ENCODE measurements at places on chromosomes 16 and 17. TPM values are rescaled to one million over a fixed set of nuclear protein-coding genes. Genes with fewer than 3 reads are reported as not detected.

SCRN2 gene
- total RNA-seq: 30.9 TPM

- H3K36me3 ChIP-seq: no peaks in the 10 kb centered on the region
- no peak for DNase-seq
- H3K27ac ChIP-seq: no peak overlapping the region
- H3K4me3 ChIP-seq: no peak overlapping the region
- no peaks in the 10 kb centered on the region for H3K27me3 ChIP-seq
Measured at GRCh38 chr17:35981908-35982330, 622 bp upstream of the CCL16 start.

DNA sequence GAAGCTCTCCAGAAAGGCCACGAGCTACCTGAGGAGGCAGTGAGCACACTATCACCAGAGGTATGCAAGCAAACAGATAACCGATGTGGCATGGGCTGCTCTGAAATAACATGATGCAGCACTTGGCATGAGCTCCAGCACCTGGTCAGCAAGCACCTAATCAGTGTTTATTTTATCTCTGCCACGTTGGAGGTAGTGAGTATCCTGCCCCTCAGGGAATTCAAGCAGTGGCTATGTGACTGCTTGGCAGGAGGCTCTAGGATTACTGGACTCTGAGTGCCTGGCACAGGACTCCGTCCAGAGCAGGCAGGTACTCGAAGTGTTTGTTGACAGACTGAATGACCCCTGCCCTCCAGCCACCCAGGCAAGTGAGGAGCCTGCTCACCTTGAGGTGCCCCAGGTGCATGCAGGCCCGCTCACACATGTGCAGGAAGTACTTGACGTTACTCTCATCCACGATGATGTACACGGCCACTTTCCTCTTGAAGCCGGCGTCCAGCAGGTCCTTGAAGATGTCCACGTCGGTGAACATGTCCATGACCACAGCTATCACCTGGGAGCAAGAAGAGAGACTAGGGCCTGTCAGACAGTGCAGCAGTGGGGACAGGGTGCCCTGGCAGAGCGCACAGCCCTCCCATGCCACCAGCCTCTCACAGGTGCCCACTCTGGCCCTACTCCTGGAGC is 16.6 kb downstream of the FAM83G start:
- H3K4me3 ChIP-seq: no peak overlapping the region
- H3K36me3 ChIP-seq: peaks cover 2% of the 10 kb centered on the region
- H3K27ac ChIP-seq: no peak overlapping the region
- DNase-seq: peak; percentile 72

TSPOAP1 gene
- total RNA-seq: 20.2 TPM

SDK2 gene
- total RNA-seq: 1.4 TPM

GRCh38 chr17:45851464-45851863 is 6.8 kb downstream of the SPPL2C start:
- H3K27ac ChIP-seq: no peak overlapping the region
- DNase-seq: no peak
- H3K4me1 ChIP-seq: no peaks in the 10 kb centered on the region
- no peak overlapping the region for H3K4me3 ChIP-seq
- H3K36me3 ChIP-seq: no peaks in the 10 kb centered on the region

DNA sequence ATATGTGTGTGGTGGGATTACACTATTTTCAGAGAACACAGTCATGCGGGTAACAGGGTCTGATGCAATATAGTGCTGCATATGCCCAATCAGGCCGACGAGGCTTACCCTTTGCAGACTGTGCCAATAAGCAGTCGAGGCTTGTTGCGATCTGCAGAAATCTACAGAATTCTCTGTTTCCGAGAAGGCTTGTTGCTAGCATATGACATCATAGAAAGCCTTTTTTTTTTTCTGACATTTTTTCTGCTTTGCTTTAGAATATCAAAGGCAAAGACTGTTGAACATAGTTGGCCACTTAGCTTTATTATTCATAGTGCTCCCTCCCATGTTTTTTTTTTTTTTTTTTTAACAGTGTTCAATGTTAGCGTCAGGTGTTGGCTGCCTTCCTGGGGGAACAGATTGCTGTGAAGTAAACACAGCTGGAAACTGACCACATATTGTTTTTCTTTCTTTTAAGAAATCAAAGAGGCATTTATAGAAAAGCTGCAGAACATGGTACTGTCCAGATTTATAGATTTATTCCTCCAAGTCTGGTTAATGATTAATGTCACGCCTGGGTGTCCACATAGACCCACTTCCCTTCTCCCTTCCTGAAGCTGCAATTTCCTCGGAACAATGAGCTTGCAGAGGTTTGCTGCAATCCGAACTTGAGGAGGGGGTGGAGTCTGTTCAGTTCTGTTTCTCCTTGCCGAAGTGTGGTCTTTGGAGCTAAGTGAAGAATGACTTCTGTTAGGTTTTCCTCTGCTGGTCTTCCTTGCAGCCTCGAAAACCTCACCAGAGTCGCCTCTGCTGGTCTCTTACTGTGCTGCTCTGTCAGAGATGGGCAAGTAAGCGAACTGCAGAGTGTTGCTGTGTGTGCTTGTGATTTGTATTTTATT is 87.3 kb downstream of the MAP2K6 start:
- peak overlapping the region; percentile 27 for H3K27ac ChIP-seq
- H3K36me3 ChIP-seq: no peaks in the 10 kb centered on the region
- no peak for DNase-seq
- peaks cover 20% of the 10 kb centered on the region for H3K4me1 ChIP-seq
- no peaks in the 10 kb centered on the region for H3K27me3 ChIP-seq
- peak overlapping the region; percentile 6 for H3K4me3 ChIP-seq

SLC6A2 gene
- total RNA-seq: not detected

PLA2G10 gene
- total RNA-seq: 7.1 TPM

DNA sequence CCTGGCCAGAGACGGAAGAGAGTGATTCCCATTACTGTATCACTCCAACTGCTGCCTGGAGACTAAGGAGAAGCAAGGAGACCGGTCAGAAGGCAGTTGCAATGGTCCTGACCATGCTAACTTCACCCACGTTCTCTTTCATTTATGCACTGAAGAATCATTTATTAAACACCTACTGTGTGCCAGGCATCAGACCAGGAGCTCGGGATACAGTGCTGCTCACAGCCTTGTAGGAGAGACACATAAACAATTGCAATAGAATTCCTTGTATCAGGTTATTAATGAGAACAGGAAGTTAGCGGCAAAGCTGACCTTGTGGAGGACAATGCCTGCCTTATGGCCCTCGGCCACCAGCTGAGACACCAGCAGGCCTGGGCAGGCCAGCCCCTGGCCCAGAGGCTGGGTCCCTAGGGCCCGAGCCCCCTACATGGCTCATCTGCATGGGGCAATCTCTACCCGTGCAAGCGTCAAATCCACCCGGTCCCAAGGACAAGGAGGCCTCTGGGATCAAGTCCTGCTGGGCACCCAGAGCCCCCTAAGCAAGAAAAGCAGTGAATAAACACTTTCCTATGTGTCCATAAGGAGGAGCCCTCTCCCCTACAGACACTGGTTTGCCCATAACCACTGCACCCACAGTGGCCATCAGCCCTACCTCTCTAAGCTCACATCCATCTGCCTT is 8.6 kb upstream of the ENPP7 start:
- H3K36me3 ChIP-seq: no peaks in the 10 kb centered on the region
- no peak overlapping the region for H3K27ac ChIP-seq
- H3K4me3 ChIP-seq: no peak overlapping the region
- no peaks in the 10 kb centered on the region for H3K27me3 ChIP-seq
- no peaks in the 10 kb centered on the region for H3K4me1 ChIP-seq

DNA sequence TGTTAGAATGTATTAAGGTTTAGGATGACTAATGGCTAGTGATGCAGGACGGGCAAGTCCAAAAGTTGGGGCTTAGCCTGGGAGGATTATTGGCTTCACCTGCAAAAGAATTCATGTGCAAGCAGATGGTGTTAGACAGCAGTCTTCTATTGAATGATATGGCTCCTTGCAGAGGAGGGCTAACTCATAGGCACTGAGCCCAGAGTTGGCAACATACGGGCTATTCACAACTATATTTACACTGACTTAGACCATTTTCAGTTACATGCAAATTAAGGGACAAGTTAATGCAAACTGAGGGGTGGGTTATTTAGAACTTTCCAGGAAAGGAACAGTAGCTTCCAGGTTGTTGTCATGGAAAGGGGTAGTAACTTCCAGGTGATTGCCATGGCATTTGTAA is 1017.1 kb upstream of the EEF2KMT start:
- H3K4me3 ChIP-seq: no peak overlapping the region
- H3K4me1 ChIP-seq: no peaks in the 10 kb centered on the region
- no peaks in the 10 kb centered on the region for H3K27me3 ChIP-seq

C17orf50 gene
- total RNA-seq: not detected

DNA sequence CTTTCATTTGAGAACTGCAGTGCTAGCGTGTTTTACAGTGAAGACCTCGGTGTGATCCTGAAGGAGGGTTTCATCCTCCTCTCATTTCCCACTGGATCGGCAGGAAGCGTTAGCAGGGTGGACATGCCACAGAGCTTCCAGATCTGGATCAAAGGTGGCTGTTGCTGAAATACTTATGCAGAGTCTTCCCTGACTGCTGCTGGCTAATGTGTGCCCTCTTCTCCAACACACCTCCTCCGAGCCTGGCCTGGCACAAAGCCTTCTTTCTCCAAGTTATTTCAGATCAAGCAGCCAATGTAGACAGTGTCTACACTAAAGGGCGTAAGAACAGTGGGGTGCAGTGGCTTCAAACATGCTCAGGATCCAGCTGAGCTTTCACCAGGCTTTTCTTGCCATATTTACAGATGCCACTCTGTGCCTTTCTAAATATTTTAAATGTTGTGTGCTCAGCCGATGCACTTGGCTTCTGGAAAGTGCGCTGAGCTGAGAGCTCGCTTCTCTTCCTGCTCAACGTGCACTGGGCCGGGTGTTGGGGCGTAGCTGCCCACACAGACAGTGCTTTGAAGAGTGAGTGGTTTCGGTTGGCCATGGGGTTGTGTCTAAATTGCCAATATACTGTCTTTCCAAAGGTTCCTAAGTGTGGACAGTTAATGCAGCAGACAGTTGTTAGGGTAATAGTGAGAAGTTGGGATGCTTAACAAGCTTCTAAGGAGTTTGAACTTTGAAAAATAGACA is 2.1 kb downstream of the ZNF750 start:
- peak overlapping the region; percentile 42 for H3K4me3 ChIP-seq
- H3K27me3 ChIP-seq: no peaks in the 10 kb centered on the region
- no peak for DNase-seq
- H3K4me1 ChIP-seq: peaks cover 20% of the 10 kb centered on the region

C1QL1 gene
- not detected for total RNA-seq

NARF gene
- 54.9 TPM for total RNA-seq

DNA sequence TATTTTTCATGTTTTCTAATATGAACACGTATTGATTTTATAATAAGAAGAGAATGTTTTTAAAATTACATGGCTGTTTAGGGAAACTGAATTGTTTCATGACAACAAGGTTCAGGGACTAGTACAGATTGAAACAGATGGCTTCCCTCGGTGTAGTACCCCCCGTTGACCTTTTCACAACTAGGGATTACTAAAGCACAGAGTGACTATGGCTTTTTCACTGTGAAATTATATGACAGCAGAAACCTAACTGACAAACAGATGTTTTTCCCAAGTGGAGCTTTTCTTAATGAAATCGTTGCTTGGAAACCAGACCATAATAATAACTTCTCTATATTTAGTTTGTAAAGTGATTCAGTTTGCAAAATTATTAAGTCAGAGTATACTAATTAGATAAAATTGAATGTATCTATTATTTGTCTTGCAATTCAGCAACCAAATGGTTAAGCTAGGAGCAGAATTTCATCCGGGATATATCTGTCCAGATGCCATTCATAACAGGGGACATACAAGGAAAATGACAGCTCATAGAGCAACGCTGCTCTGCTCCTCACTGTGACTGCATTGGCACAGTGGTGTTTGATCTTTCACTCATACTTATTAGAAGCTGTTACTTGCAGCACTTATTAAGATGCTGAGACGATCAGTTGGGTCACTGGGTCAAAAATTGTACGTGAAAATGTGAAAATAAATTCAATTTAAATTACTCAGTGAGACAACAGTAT is 111.7 kb downstream of the TANGO6 start:
- no peaks in the 10 kb centered on the region for H3K4me1 ChIP-seq
- no peak overlapping the region for H3K4me3 ChIP-seq
- no peaks in the 10 kb centered on the region for H3K36me3 ChIP-seq
- no peak overlapping the region for H3K27ac ChIP-seq
- no peaks in the 10 kb centered on the region for H3K27me3 ChIP-seq
- no peak for DNase-seq

DNA sequence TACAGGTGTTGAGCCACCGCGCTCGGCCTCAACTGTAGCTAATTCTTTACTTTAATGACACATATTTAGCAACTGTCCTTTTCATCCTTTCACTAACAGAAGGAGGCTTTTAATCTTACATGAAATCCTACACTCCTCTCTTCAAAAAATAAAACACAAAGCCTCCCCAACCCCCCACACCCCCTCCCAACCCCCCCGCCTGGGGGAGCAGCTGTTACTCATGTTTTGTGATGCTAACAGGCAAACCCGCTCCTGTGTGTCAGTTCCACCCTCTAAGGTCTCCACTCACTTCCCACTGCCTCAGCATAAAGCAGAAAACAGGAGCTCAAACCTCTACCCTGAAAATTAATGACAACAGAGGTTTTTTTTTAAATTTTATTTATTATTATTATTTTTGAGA is 55.4 kb upstream of the SLC25A19 start:
- no peak for DNase-seq
- peaks cover 82% of the 10 kb centered on the region for H3K4me1 ChIP-seq
- H3K27me3 ChIP-seq: no peaks in the 10 kb centered on the region
